ENCODE measurements at places on chromosomes 7 and 10.

GRCh38 chr10:18140957-18141845 is 977 bp downstream of the CACNB2 start:
- no peak for DNase-seq

- no peak for DNase-seq
These were observed 170.3 kb downstream of the NEURL1 start for GRCh38 chr10:103663802-103664201.

DNA sequence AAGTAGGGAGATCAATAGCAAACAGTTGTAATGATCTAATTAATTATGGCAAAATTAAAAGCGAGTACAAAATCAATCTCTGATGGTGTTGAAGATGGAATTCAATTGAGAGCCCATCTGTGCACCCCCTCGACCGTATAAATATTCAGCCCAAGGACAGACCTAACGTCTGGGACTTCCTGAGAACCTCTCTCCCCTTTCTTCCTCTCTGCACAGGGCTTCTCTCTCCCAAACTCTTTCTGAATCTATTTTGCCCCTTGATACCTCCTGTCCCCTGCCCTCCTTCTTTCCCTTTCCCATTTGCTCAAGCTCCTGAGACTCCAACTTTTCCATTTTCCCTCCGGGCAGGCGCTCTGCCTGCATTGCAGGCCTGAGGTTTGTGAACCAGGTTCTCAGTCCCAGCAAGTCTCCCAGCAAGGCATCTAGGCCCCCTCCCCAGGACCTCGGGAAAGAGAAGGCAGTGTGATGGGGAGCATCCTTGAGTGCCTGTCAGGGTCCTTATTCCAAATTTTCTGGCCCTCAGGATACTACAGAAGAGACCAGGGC is 8.5 kb upstream of the PAX2 start:
- no peak for DNase-seq

DNA sequence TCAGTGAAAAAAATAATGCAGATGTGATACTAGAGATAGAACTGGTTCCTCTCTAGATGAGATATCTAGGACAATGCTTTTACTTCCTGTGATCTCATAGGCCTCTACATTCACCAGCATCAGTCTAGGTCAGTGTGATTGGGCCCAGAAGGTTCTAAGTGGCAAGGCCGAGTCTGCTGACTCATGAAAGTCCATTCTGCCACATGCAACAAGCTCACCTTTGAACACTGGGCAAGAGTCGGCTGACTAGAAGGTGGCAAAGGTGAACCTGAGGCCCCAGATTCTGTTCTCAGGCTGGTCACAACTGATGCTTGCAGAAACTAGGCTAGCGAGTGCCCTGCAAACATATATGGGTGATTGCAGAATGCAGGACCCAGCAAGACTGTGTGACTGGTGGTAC is 105.7 kb upstream of the PLXNA4 start:
- DNase-seq: no peak

DNA sequence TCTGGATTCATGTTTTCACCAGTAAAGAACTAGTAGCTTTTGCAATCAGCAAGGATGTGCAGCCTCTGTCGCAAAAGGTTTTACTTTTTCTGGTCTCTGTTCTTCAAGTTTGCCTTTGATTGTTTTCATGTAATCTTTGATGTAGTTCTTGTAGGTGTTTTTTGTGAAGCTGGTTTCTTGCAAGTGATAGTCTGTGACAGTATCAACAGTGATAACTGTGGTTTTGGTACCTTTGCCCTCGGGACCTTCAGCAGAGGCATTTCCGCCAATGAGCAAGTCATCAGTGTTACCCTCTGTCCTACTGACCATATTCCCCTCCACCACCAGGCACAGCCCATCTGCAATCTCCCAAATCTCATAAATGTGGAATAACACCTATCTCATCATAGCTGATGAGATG is 55.1 kb downstream of the IPMK start:
- no peak for DNase-seq
